AG09309 (cell line): ENCODE measurements at places on chromosomes 7 and 10.

GRCh38 chr7:158588085-158588877 is 658 bp upstream of the PTPRN2 start:
- DNase-seq: no peak

- DNase-seq: no peak
Measured at GRCh38 chr7:158311791-158312190, 275.8 kb downstream of the PTPRN2 start.

DNA sequence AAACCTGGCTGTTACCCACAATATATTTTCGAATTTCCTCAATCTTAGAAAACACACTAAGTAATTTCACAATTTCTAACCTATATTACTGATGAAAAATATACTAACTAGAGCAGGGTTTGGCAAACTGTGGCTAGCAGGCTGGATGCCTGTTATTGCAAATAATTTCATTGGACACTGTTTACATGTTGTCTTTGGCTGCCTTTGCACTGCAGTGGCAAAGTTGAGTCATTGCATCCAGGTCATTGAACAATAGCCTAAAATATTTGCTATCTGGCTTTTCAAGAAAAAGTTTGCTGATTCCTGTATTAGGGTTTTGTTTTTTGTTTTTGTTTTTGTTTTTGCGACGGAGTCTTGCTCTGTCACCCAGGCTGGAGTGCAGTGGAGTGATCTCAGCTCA is 47.2 kb downstream of the KIF11 start:
- DNase-seq: peak; percentile 5

DNA sequence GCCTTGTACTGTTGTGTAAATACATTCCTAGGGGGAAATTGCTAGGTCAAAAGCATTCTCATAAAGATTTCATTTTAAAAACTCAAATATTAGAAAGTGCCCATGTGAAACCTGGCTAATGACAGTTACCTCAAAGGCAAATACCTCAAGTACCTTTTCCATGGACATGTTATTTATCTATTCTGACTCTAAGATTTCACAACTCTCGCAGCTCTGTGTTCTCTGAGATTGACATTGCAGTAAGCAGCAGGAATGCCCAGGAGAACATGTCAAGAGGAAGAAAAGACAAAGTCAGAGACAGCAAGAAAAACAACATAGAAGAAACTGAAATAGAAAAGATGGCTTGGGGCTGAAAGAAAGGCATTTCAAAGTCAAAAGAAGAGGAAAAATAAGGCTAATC is 187.4 kb downstream of the CYP26A1 start:
- no peak for DNase-seq

DNA sequence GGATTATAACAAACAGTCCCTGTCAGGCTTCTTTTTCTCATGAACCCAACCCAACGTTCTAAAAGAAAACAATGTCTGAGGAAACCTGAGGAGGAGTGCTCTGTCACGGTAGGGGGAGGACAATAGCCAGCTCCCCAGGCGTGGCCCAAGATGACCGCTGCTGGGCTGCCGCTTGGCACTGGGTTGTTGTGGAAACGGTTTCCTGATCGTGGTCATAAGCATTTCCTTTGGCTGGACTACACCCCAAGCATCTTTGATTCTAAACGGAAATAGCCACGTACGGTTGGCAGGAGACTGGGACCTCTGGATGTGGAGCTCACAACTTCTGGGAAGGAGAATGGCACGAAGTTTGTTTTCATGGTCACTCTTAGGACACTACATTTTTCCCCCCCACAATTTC is 30.4 kb upstream of the DMBT1 start:
- no peak for DNase-seq

DNA sequence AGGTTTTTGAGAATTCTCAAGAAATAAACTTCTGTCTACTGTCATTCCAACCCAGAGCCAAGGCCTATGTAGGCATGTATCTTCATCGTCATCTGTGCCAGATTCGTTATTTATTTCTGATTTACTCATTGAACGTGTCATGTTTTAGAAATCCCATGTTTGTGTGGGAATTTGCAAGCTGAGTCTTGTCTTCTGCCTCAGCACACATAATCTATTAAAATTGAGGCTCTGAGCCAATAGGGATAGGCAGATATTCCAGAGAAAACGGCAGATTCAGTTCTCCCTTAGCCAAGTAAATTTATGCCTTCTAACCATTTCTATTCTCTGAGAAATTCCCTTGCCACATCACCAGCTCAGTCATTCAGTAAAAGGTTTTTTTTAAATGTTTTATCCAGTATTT is 444.6 kb downstream of the REEP3 start:
- DNase-seq: no peak

DNA sequence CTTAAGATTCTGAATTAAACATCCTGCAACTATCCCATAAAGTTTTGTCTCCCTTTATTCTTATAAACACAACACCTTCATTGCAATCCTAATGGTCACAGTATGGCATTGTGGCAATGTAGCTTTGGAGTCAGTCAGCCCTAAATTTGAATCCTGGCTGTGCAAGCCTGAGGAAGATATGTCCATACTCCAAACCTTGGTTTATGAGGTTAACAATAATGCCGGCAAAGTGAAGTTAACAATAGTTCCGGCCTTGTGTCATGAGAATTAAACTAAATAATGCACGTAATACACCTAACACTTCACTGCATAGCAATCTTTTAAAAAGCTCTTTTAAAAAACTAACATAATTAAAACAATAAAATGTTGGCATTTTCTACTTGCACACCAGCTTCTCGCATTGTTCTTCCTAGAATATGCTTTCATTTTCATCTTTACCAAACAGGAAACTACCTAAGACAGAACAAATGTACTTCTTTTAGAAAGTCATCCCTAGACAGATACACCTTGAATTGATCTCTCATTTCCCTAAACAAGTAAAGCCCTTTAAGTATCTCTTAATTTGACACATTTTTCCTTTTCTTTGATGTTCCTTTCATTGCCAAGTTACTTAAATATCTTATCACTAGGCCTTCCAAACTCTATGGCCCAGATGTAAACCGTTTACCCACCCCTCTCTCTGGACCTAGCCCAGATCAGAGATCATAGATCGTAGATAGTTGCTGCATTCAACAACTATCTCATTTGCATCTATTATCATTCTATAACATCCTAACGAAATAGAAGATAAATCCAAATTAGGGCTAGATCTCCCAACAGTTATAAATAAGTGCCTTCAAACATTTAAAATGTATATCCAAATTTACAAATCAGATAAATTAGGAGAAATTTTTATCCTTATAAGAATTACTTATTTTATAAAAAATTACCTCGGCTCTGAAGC is 66.7 kb downstream of the CREB3L2 start:
- no peak for DNase-seq

DNA sequence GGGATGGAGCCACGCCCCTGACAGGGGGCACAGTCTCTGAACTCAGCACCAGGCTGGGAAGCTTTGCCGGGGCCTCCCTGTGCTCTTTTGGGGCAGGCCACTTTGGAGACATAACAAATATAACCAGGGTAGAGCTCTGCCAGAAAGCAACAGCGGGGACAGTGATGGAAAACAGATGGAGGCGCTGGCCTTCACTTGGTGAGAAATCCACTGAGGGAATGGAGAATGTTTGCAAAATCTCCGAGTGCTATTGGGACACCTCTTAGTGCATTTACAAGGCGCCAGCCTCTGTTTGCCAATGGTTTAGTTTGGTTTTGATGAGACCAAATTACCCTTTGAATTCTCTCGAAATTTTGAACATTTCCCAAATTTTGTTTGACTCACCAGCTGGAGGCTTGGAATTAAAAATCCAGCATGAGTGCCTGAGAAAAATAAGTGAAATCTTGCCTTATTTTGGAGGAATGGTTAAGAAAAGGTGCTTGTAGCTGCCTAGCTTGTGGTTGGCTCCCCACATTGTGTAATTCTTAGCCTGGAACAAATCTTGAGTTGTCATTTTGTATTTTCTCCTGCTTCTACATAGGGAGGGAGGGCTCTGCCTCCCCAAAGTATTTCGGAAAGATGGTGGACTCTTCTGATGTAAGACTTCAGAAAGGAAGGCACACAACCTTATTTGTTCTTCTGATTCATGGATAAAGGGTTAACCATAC is 980.5 kb downstream of the LRMDA start:
- peak; percentile 84 for DNase-seq

DNA sequence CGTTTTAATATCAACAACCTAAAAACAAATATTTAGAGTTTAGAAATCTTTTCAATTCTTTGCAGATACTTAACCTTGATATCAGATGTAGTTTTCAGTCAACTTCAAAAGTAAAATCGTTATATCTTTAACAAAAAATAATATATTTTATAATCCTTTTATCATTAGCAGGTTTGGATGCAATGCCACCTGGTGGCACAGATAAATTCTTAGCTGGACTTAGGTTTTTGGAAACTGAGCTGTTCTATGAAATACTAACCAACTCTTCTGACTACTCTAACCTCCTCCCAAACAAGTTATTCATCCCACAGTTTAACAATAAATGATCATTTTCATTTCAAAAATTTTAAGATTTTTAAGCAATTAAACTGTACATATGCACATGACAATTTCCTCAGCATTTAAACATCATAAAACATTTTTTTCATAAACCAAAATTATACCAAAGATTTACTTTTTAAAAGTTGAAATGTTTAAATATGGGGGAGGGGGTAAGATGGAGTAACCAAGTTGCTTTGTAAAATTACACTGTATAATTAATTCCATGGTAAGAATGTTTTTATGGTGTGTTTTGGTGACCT is 56.9 kb downstream of the HIBADH start:
- peak; percentile 37 for DNase-seq

- DNase-seq: peak; percentile 69
Measured at GRCh38 chr10:51960494-51960895, 261.1 kb upstream of the CSTF2T start.

- DNase-seq: no peak
Measured at GRCh38 chr10:121998462-121998861, 9.5 kb downstream of the TACC2 start.

- DNase-seq: no peak
Measured at GRCh38 chr7:101542527-101543241, 86.4 kb downstream of the MYL10 start.

DNA sequence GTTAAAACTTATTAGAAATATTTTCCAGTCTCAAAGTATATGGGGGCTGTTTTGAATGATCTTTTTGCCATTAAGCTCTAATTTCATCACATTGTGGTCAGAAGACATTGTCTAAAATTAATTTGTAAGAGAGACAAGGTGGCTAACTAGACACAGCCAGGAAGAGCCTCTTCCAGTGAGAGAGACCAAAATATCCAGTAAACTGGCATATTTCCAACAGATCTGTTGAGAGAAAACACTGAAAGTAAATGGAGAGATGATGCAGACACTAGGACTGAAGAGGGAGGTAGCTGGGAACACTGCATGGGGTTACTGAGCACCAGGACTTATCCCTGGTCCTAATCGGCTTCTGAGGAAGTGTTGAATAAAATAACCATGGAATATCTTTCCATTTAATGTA is 101.5 kb upstream of the TAS2R16 start:
- no peak for DNase-seq

GRCh38 chr7:18426564-18427226 is 68.9 kb upstream of the HDAC9 start:
- DNase-seq: peak; percentile 71

GRCh38 chr10:71661060-71661622 is 58.4 kb downstream of the C10orf105 start:
- DNase-seq: no peak

- no peak for DNase-seq
Measured at GRCh38 chr7:88014581-88014980, 80.5 kb downstream of the ADAM22 start.

DNA sequence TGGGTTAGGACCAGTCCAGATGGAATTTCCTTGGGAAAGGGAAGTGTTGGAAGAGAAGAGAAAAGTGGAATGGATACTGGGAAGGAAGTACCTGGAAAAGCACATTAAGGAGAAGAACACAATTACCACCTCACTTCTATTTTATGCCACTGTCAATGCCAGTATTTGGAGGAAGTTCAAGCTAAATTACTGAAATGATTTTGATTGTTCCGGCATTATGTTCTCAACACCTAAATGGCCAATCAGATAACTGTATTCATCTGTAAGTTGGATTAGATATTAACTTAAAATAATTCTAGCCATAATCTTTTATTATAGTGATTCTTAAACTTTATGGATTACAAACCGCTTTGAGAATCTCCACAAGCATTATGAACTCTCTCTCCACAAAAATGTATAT is 7.3 kb downstream of the NPVF start:
- DNase-seq: no peak

DNA sequence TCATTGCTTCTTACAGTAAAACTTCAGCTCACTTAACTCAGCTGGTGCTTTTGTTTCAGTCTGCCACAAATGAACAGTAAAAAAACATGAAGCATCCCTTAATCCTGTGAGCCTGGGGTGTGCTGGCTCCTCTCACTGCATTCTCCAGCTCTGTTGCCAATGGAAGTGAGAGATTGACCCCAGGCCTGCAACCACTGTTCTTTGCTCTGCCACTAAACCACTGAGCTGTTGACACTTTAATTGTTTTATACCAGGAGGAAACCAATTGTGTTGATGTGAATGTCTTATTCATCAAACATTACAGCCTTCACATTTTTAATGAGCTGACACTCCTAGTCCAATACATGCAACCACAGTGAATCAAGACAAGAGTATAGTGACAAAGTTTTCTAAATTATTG is 69.4 kb upstream of the FZD1 start:
- DNase-seq: peak; percentile 34

GRCh38 chr10:118311505-118311904 is 30.6 kb downstream of the FAM204A start:
- DNase-seq: no peak

GRCh38 chr10:20446561-20447193 is 450.4 kb downstream of the NEBL start:
- no peak for DNase-seq

GRCh38 chr7:104113788-104114187 is 94.0 kb downstream of the ORC5 start:
- no peak for DNase-seq

- no peak for DNase-seq
Measured at GRCh38 chr10:21497177-21497807, 28.2 kb downstream of the SKIDA1 start.

- no peak for DNase-seq
Measured at GRCh38 chr7:125926621-125927020, 997.0 kb upstream of the POT1 start.

DNA sequence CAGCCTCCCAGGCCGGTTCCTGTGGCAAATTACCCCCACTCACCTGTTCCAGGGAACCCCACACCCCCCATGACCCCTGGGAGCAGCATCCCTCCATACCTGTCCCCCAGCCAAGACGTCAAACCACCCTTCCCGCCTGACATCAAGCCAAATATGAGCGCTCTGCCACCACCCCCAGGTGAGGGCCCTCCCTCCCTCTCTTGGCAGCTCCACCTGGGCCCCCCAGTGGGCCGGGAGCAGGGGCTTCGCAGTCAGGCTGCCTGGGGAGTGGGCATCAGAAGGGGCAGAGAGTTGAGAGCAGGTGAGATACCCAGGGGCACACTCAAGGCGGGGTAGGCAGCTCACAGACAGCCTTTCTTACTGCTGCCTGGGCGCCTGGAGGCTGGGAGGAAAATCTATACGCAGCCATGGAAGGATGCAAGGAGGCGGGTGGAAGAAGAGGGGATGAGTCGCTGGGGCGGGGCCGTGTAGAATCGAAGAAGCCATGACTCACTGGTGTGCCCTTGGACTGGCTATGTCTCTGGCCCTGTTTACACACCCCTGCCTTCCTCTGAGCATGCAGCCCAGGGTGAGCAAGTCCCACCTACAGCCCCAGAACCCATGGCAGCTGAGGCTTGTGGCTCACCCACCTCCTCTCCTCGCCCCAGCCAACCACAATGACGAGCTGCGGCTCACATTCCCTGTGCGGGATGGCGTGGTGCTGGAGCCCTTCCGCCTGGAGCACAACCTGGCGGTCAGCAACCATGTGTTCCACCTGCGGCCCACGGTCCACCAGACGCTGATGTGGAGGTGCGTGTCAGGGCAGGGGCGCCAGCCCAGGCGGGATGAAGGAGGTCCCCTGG is 48.6 kb upstream of the PPIF start:
- DNase-seq: peak; percentile 89
